ENCODE measurements at places on chromosomes 12 and 14.

GRCh38 chr14:32637582-32637981, 301.1 kb upstream of the NPAS3 start:
- DNase-seq, result no peak

DNA sequence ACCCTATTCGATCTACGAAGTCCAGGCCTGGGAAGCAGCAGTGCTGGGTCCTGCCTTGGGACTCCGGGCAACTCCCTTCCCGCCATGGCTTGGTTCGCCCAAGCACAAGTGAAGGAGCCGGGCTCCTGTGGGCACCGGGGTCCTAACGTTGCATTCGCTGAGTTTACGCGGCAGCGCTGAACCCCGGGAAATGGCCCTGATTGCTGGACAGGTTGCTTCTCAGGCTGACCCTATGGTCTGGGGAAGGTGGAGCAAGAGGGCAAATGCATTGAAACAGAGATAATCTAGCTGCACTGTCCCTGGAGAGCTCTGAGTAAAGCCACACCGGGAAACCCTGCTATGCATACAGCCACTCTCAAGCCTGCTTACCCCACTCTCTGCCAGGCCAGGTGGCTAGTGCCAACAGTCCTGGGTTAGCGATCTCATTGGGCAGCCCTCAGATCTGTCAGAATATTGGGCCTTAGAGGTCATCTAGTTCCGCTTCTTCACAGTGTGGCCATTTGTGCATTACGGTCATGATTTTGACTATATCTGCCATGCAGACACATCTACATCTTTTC, 11.3 kb downstream of the SYNE3 start:
- no peak for DNase-seq

GRCh38 chr14:87868920-87869319, 124.1 kb downstream of the GALC start:
- DNase-seq, result no peak

GRCh38 chr12:6068227-6068626, 56.2 kb downstream of the VWF start:
- no peak for DNase-seq

DNA sequence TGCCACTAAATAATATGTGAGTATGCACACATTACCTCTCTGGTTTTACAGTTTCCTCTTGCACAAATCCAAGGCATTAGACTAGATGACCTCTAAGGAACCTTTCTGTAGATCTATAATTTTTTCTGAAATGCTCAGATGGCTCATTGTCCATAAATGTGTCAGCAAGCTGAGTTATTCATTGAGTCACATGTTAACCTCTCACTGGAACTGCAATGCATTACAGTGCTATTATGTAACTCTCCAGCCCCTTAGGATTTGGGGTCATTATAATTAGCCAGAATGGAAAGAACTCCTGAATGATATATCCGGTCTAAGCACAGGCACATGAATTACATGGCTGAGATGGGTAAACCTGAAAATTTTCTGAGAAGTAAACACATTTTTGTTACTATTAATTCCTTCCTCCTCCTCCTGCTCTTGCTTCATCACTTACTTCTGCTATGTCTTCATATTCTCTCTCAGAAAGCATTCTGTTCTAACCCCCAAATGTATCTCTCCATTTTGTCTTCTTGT, 20.3 kb upstream of the DRAM1 start:
- DNase-seq, result no peak

GRCh38 chr12:27193854-27194544, 50.1 kb upstream of the STK38L start:
- no peak for DNase-seq

DNA sequence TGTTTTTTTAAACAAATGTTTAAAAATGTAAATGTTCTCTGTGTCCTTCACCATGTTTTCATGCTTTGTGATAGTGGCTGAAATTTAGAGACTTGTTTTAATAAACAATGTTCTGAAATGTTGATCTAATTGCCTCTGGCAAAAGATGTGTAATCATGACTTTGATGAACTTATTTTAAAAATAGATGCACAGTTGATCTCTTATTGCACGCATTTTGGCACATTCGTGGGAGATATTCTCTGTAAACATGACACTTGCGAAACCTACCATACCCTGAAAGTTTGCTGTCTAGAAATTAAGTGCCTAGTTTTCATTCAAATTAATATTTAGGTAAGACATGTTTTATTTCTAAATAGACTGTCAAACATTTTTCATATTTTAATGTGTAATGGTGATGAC, 119.7 kb upstream of the DNM1L start:
- DNase-seq, result no peak

GRCh38 chr12:46221255-46222128, 47.4 kb downstream of the SLC38A1 start:
- DNase-seq, result no peak

GRCh38 chr12:32398816-32399369, 465 bp upstream of the FGD4 start:
- no peak for DNase-seq

DNA sequence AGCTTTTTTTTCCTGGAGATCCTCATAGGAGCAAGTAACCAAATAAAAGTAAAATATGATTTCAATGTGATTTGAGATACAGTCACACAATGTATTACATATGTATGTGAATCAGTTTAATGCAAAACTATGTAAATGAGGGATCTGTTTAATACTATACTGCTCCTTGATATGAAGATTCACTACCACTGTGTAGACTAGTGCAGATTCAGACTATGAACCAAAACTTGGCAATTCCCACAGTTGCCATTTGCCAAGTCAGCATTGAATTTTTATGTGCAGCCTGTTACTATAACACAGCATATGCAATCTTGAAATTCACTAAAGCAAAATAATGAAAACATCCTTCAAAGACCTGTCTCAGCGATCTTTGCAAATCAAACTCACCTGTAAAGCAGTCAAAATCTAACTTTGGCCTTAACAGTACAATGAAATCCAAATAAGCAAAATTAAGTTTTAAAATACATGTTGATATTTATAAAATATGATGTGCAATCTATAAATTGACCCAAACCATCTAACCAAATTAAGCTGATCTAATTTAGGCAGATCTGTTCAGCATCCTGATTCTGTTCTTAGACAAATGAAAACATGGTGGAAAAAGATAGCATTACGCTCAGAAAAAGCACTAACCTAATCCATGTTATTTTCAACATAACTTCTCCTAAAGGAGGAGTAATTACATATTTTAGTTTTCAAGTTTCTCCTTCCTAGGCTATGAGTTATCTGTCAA, 25.5 kb upstream of the LMNTD1 start:
- DNase-seq, result no peak

DNA sequence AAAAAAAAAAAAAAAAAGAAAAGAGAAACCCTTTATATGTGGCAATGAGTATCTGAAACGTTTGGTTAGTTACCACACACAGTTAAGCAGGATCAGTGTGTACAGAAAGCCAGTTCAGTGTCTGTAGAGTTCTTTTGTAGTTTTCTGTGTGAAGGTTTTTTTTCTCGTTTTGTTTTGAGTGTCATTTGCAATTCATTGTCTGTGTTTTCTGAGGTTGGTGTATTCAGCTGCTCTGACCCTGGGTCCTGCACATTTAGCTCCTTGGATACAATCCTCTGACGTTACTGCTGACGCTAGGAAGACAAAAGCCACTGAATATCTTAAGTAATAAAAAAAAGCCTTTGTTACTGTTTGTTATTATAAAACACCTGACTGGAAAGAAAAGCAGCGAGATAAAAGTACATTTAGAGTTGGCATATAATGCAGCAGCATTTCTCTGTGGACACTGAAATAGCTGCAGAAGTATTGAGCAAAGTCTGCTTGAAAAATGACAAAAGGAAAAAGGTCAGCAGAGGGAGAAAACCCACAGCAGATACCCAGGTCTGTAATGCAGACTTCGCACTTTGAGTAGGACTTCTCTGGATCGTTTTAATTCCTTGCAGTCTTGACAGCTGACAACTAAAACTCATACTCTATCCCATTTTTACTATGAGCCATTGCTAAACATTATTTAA, 89.0 kb downstream of the POLR3B start:
- DNase-seq, result no peak

DNA sequence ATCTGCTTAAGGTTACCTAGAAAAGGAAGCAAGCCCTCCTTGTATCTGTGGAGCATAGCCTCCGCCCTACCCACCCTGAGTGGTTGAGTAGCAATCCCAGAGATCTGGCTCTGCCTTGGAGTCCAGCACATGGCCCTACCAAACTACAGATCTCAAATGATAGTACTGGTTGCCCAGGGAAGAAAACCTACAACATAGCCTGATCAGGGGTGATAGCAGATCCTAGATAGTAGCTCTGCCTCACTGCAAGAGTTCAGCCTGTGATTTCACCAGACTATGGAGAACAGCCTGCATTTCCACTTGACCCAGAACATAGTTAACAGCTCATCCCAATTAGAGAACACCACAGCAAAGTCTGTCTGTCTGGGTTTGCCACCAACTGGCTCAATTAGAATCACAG, 279.5 kb downstream of the ETNK1 start:
- DNase-seq, result no peak

DNA sequence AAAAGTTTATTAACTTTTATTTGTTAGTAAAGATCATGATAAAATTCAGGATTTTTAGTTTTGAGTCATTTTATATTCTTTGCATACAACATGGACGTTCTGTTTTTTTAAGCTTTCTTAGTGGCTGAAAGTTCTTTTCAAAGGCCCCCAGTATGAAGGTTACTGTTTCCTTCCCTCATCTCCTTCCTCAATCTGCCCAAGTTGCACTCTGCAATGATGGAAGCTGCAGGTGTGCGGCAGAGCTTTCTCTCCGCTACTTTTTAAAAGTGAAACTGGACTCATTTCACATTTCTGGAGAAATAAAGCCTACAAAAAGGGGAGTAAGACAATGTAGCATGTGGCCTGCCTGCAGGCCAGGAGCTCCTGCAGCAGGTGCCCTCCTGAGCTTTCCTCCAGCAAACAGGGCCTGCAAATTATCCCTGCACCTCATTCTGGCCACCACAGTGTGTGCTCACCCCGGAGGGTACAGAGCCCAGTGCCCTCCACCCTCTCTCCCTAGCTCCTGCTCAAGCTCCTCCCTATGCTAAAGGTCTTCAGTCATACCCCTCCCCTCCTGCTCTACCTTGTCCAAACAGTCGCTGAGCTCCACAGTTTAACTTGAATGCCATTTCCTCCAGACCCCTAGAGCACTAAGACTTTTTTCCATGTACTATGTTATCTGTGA, 78.9 kb downstream of the SETD3 start:
- DNase-seq, result no peak

DNA sequence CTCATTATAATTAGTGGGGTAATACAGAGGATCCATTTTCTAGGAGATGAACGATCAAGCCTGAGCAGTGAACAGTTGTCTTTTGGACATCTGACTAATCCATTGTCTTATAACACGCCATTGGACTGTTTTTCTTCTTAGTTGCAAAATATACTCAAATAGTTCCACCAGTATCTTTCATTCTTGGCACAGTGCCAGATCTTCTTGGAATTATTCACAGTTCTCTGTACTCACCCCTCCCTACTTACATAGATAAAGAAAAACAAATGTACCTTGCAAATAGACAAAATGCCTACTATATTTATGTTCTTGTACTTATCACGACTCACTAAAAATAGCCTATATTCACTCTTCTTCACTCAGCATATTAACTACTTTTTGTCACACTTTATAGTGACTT, 3.8 kb downstream of the CBLN3 start:
- DNase-seq, result no peak

DNA sequence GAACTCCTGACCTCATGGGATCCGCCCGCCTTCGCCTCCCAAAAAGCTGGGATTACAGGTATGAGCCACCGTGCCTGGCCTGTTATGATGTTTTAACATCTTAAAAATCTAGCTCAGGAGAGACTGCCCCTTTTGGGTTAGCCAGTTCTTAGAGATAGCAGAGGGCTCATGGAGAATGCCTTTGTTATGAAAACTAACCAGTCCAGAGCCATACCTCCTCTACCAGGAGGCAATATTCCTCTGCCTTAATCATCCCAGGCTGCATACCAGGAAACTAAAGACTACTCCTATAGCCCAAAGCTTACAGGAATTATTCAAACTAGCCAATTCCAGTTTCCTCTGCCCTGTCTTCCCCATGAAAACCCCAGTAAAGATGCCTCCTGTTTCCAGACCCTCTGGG, 96.0 kb upstream of the MDM1 start:
- DNase-seq, result no peak

DNA sequence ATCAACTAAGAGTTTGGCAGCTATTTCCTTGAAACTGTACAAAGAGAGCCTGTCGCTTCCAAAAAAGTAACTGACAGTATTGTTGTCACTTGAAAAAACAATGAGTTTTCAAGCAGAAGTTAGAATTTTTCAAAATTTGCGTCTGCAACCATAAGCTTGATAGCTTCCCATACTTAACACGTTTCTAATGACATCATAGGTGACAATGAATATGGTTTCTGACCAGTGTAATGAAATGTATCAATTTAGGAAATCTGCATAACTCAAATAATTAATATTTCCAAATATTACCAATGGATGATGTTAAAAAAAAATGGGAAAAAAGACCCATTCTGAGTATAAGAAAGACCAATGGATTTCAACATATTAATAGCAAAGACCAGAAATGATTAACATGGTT, 165.4 kb upstream of the CRY1 start:
- DNase-seq, result no peak

- no peak for DNase-seq
These were observed 141.6 kb upstream of the CPSF6 start for GRCh38 chr12:69097619-69098368.

- peak; percentile 76 for DNase-seq
These were observed 55.6 kb upstream of the JDP2 start for GRCh38 chr14:75372260-75372659.

DNA sequence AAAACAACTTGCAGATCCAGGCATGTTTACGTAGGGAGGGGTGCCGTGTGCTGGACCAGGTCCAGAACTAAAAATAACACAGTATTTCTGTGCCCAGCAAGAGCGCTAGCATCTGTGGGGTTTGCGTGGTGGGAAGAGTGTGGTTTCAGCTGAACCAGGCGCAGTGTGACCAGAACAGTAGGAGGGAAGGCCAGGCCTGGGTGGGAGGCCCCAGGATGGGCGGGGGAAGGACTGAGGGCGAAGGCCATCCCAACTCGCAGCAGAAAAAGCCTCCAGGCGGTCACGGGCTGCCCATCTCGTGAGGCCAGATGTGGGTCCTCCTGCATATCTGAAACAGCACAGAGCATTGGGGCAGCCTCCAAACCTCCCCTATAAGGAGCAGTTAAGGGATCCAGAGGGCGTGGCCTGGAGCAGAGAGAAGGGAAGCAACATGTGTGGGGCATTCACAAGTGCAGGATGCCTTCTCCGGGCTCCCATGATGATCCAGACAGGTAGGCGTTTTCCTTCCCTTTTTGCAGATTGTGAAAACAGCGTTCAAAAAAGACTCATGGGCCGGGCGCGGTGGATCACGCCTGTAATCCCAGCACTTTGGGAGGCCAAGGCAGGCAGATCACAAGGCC, 17.8 kb upstream of the CD9 start:
- DNase-seq, result peak; percentile 69

DNA sequence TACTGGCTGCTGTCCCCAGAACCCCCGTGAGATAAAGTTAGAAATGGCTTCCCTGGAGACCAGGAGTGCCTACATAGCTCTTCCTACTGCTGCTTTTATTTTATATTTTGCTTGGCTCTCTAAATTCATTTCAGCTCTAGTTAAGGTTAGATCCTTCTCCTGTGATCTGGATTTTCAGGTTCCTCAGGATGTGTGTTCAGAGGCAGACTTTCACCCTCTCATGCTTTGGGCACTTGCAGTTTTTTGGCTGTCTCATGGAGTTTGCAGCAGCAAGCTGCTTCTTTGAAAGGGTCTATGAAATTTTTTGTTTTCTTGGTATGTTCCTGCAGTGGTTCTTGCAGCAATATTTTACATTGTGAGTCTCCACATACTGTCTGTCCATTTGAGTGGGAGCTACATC, 93.3 kb downstream of the ATP23 start:
- DNase-seq, result no peak

GRCh38 chr12:125093681-125094330, 28.6 kb downstream of the AACS start:
- no peak for DNase-seq

Data from lower leg skin (tissue), 4 donors.